NCI-H510A treated with DMSO at 0.1 percent for 48 hours (cell line): ENCODE measurements at places on chromosomes 5 and 9.

- no peak for DNase-seq
Measured at GRCh38 chr5:143913008-143913752, 101.2 kb downstream of the HMHB1 start.

DNA sequence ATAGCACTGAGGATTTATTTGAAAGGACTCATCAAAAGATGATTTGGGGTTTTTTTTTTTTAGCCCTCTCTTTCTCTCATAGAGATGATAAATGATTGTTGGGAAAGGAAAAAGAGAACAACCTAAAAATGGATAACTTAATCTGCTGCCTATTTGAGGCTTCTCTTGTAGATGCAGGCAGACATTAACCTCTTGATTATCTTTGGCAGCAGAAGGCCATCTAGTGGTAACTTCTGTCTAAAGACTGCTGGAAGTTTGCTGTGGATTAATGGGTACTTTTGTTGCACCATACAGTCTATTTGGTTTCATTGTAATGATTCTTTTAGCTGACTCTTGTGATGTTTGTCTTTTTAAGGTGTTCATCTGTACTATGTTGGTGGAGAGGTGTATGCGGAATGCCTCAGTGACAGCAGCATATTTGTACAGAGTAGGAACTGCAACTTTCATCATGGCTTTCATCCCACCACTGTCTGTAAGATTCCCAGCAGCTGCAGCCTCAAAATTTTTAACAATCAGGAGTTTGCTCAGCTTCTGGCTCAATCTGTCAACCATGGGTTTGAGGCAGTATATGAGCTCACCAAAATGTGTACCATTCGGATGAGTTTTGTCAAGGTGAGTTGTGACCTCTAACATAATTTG is 18.8 kb downstream of the SMIM32 start:
- peak; percentile 42 for DNase-seq

GRCh38 chr9:96779089-96779488 is 1.2 kb upstream of the ZNF510 start:
- DNase-seq = no peak

GRCh38 chr5:107687937-107688336 is 17.2 kb upstream of the EFNA5 start:
- DNase-seq = no peak

DNA sequence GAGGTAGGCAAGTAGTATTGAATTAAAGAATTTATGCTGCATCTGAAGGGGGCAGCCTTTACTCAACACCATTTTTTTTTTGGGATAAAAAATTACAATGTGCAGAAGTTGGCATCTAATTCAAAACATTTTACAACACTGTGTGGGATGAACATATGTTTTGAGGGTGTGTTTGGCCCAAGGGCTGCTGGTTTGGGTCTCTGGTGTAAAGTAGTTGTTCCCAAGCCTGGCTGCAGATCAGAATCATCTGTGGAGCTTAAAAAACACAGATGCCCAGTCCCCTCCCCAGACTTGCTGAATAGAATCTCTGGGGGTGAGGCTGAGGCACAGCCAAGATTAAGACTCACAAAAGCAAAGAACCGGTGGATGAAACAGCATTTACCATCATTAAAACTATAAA is 33.0 kb upstream of the PDZD2 start:
- no peak for DNase-seq

- no peak for DNase-seq
Measured at GRCh38 chr5:145465474-145466263, 369.5 kb downstream of the PRELID2 start.

DNA sequence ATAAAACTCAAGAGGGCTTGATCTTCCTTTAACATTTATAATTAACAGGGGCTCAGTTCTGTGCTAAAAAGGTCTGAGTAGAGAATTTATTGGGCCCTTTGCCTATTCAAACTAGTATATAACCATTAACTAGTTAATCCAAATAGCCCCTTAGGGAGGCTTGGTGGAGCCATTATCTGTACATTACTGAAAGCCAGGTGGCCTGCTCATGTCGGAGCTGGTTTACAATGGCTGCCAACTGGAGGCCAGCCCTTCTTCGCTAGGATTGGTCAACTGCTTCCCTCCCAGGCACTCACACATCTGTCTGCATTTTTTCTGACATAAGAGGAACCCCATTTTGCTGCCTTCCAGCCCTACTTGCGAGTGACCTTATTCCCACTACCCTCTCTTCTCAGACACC is 30.4 kb upstream of the NDFIP1 start:
- no peak for DNase-seq

DNA sequence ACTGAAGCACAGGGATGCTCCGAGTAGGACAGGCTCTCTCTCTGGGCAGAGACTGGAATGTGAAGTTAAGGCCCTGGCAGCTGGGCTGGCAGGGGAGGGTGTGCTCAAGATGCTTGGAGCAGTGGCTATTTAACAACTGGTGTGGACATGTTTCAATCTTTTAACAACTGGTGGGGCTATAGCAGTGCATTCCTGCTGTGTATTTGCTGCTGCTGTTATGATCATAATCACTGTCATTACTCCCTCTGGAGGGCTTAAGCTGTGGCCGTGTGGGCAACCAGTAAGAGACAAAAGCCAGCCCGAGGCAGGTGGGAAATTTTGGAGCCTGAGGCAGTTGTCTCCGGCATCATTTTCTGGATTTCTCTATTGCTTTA is 33.3 kb upstream of the PTGS1 start:
- no peak for DNase-seq

- no peak for DNase-seq
Measured at GRCh38 chr9:36949466-36949865, 84.6 kb downstream of the PAX5 start.

DNA sequence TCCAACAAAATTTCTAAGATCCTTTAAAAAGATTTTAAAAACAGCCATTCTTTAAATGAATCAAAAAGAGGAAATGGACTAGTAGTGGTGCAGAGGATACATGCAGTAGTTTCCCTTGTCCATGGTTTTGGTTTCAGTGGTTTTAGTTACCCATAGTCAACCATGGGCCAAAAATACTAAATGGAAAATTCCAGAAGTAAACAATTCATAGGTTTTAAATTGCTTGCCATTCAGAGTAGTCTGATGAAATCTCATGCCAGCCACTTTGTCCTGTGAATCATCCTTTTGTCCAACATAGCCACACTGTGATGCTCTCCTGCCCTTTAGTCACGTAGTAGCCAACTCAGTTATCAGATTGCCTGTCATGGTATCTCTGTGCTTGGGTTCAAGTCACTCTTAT is 286.1 kb downstream of the ANXA1 start:
- no peak for DNase-seq

GRCh38 chr5:116395631-116396203 is 178.9 kb downstream of the SEMA6A start:
- DNase-seq = no peak

- DNase-seq = no peak
Measured at GRCh38 chr5:150113047-150113744, 26.8 kb upstream of the CSF1R start.

GRCh38 chr5:170262061-170263045 is 29.6 kb downstream of the C5orf58 start:
- DNase-seq = no peak

DNA sequence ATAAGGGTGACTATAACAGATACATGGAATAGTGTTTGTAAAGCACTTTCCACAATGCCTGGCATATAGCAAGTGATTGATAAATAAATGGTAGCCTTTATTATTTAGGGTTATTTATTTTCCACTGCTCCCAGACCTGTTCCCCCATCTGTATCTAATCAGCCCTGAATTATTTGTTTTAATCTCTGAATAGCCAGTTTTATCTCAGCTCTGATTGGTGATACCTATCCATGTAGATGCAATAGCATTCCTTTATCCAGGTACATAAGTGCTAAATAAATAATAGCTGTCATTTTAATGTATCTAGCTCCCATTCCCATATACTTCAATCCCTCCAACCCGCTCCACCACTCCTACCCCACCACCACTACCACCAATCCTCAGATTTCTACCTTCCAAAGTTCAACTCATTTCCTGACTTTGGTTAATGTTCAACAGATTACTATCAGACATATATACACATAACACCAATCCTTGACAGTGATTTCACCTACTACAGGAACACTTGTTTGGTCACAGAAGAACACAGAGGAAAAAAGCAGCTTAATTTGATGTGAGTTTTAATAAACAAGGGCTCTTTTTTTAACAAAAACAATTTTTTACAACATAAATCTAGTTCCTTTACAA is 14.0 kb downstream of the PRKAA1 start:
- DNase-seq = no peak

DNA sequence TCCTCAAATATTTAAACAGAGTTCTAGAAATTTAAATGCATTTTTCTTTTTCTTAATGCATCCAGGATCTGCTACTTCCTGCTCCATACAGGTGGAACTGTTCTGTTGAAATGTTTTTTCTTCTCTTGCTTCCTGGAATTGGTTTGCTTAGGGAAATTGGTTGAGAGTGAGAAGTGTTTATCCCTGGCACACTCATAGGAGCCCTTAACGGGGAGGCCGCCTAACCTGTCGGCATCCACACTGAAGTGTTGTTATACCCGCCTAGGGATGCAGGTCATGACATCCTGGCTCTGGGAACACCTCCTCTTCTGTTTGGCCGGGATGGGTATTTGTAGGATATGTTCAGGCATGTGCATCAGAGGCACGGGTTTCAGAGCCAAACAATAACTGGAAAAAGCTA is 239.7 kb downstream of the GADD45G start:
- peak; percentile 92 for DNase-seq

DNA sequence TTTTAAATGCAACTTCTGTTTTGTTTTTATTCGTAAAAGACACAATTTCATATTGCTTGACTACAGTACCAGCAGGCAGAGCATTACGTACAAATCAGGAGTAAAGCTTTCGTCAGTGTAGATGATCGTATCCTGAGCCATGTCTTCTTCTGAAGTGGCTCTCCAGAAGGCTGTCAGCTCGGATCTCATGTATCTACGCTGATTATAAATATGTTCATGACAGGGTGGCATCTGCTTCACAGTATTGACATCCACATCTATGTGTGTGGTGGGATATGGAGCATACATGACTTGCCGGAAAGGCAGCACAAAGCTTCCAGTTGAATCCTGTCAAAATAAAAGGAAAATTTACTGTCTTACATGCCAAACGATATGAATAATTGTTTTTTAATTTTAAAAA is 16.8 kb downstream of the C9orf72 start:
- DNase-seq = no peak

GRCh38 chr9:15549611-15550010 is 3.2 kb upstream of the CCDC171 start:
- no peak for DNase-seq

GRCh38 chr5:86507574-86507973 is 110.2 kb upstream of the COX7C start:
- no peak for DNase-seq

- DNase-seq = no peak
Measured at GRCh38 chr9:101902051-101902450, 163.6 kb upstream of the GRIN3A start.

GRCh38 chr9:109383947-109384346 is 63.1 kb upstream of the EPB41L4B start:
- DNase-seq = no peak

GRCh38 chr9:10876333-10876732 is 263.5 kb upstream of the PTPRD start:
- no peak for DNase-seq

- no peak for DNase-seq
Measured at GRCh38 chr5:76736679-76737556, 21.0 kb downstream of the F2R start.

DNA sequence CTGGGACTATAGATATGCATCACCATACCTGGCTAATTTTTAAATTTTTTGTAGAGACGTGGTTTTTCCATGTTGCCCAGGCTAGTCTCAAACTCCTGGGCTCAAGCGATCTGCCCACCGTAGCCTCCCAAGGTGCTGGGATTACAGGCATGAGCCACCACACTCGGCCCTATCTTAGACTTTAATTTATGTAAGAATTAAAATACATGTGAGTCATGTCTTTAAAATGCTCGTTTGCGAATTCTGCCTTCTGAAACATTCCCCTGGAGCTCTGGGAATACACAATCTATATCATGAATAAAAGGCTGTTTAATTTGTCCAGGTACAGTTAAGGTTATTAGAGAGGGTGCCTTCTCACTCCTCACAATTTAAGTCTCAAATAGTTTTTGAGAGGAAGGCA is 32.8 kb downstream of the RHOBTB3 start:
- DNase-seq = no peak

GRCh38 chr5:6510132-6510531 is 61.5 kb downstream of the UBE2QL1 start:
- DNase-seq = no peak

- no peak for DNase-seq
Measured at GRCh38 chr5:123515904-123516303, 3.9 kb downstream of the CSNK1G3 start.

- DNase-seq = no peak
Measured at GRCh38 chr5:82806513-82806912, 270.7 kb downstream of the TMEM167A start.

- no peak for DNase-seq
Measured at GRCh38 chr9:92467041-92467440, 15.3 kb downstream of the ASPN start.

GRCh38 chr5:39102684-39103155 is 28.5 kb upstream of the RICTOR start:
- no peak for DNase-seq

DNA sequence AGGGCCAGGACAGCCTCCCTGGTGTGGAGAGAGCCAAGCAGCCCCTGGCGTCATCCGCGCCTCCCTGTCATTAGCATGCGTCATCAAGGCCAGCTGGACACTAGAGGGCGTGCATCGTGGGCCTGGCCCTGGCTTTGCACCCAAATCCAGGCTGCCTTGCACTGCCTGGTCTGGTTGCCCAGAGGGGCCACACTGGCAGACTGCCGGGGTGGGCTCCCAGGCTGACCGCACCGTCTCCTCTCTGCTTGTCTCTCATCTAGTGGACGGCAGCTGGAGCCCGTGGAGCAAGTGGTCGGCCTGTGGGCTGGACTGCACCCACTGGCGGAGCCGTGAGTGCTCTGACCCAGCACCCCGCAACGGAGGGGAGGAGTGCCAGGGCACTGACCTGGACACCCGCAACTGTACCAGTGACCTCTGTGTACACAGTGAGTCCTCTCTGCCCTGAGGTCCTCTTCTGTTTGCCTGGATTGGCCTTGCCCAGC is 29.0 kb downstream of the HK3 start:
- DNase-seq = no peak

- no peak for DNase-seq
Measured at GRCh38 chr5:54415147-54415546, 40.4 kb upstream of the HSPB3 start.

DNA sequence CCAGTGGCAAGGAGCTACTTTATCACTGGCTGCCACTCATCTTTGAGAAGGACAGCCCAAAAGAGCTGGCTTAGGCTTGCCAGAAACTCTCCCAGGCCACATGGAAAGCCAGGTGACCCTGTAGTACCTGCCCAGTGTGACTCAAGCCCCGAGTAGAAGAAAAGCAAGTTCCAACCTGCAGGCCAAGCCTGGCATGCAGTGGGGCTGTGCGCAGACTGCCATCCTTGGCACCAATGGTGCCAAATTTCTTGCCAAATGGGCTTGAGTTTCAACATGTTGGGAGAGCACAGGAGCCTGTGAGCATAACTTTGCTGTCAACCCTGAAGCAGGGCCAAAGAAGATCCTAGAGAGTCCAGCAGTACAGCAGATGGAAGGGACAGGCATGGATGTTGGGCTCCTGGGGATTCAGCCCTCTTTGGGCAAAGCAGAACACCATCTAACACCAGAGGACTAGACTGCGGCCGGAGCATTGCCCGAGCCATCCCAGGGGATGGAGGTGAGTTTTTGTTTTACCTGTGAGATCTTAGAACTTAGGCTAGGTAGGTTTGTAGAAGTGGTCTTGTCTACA is 27.3 kb upstream of the SHB start:
- no peak for DNase-seq
